ENCODE measurements at places on chromosomes 12 and 14. TPM values are rescaled to one million over a fixed set of nuclear protein-coding genes. Genes with fewer than 3 reads are reported as not detected.

The NKX2-1 gene
- total RNA-seq = not detected

The INSM2 gene
- not detected for total RNA-seq

The DENND5B gene
- total RNA-seq = 5.6 TPM

The LRTM2 gene
- total RNA-seq = not detected

The GLS2 gene
- total RNA-seq = under 0.01 TPM

The SLC39A9 gene
- 63.7 TPM for total RNA-seq

The DAAM1 gene
- 12.8 TPM for total RNA-seq

The SRGAP1 gene
- total RNA-seq = 4.9 TPM

The OGFOD2 gene
- 14.6 TPM for total RNA-seq

The AICDA gene
- not detected for total RNA-seq

The IFI27 gene
- total RNA-seq = 0.15 TPM

The MVK gene
- total RNA-seq = 55.3 TPM

The HOTAIR gene
- not detected for total RNA-seq

The NID2 gene
- total RNA-seq = 85.0 TPM

The NGDN gene
- 23.3 TPM for total RNA-seq

The GXYLT1 gene
- total RNA-seq = 12.5 TPM
